Left colon (tissue), 2 donors: ENCODE measurements at places on chromosomes 3 and 15.

DNA sequence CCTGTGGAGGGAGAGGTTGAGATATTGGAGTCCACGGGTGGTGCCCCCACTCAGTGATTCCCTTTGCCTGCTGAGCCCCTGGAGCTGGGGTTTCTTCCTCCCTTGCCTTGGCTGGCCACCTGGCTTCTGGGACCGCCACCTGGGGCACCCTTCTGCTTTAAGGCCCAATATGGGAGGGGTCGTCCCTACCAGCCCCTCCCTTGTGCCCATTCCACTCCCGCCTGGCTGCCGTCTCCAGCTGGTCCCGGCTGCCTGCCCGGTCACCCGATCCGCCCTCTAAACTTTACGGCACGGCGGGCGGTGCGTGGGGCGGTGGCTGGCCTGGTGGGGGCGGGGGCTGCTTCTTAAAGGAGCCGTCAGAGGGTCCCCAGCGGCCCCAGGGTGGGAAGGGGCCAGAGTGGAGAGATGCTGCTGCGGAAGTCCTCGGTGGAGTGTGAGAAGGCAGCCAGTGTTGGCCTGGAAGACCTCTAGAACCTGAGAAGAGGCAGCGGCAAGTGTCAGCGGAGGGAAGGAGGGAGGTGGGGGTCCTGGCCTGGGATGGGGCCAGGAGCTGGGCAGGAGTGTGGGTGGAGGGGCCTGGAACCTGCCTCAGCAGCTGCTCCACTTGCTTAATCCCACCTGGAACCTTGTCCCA, 1.6 kb upstream of the SEMA3B start:
- DNase-seq: peak; percentile 75

DNA sequence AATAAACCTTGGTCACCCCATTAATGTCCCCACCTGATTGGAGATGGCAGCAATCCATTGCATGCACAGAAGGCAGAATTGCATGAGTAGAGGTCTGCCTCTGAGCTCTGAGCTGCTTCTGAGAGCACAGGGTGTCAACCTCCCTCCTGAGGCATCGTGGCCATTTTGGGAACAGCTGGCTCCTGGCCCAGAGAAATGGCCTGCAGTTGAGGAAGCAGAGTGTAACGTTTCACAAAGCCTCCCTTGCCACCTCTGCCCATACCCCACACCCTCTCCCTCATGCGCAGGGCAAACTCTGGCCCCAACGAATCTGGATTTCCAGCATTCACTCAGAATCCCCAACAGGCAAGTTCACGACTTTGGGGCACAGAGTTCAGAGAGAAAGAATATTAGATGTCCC, 198.9 kb downstream of the ADAMTS9 start:
- no peak for DNase-seq

DNA sequence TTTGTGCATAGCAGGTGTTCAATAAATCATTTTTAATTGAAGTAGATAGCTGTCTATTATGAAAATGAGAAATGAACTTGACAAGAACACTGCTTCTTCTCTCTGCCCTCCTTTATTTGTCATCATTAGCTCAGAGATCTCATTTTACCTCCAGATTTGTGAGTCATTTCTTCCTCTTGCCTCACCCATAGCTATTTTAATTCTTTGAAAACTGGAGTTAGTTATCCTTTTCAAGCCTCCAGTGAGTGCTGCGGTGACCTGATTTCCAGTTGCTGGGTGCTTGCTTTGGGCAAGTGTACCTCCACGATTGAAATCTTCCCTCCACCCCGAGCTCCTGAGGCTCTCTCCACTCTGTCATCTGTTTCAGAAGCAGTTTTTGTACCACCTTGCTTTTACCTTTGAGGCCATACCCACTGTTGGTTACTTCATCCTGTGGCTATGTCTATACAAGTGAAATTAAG, 114.6 kb downstream of the NFKBIZ start:
- no peak for DNase-seq

- no peak for DNase-seq
Measured at GRCh38 chr3:46936733-46937250, 39.8 kb downstream of the CCDC12 start.

GRCh38 chr3:64399205-64399800, 174.0 kb upstream of the PRICKLE2 start:
- DNase-seq: no peak

- DNase-seq: no peak
Measured at GRCh38 chr15:59918994-59919951, 84.8 kb upstream of the FOXB1 start.

DNA sequence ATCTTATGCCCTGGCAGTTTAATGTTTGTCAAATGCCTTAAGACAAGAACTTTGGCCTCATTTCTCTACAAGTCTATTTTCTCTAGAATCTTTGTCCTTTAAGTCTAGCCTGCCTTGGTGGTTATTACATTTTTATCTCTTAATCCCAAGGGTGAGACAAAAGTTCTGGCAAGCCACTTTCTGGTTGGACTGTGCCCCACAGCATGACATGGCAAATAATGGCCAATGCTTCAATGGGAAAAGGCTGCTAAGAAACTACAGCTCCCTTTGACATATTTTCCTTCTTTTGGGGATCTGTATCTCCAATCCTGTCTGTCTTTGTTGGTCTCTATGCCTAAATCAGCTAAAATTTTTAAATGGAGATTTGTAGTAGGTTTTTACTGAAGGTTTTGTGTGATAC, 181.6 kb upstream of the MBNL1 start:
- no peak for DNase-seq

- DNase-seq: no peak
Measured at GRCh38 chr3:167864552-167864874, 129.0 kb downstream of the SERPINI1 start.

DNA sequence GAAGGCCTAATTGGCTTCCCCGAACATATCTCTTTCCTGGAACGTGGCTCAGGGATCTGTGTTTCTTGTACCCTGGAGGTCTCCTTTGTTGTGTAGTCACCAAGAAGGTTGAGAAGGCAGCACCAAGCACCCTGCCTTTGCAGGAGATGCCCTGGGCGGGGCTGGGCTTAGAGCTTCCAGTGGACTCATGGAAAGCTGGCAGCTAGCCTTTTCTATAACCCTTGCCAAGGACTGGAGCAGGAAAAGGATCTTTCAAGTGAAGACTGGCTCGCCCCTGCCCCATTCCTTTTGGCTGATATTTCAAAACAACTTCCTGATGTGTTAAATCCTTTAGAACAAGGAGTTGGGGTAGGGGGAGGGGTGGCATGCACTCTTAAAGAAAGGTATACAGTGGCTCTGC, 58.9 kb upstream of the EPHA6 start:
- no peak for DNase-seq

DNA sequence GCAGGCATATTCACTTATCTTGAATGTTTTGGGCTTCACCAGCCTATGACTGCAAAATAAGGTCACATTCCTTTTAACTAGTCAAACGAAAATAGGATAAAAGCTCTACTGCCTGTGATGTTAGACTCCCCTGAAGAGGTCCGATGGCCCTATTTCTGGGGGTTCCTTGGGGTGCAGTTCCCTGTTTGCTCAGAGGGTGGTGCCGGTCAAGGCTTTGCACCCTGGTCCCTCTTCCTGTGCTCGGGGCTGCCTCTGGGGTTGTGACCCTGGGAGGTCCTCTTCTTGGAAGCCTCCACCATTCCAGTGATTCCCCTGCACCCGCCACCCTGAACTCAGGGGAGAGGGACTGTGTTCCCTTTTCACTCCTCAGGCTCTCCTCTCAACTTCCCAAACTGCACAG, 86.7 kb upstream of the ANKRD34C start:
- no peak for DNase-seq

DNA sequence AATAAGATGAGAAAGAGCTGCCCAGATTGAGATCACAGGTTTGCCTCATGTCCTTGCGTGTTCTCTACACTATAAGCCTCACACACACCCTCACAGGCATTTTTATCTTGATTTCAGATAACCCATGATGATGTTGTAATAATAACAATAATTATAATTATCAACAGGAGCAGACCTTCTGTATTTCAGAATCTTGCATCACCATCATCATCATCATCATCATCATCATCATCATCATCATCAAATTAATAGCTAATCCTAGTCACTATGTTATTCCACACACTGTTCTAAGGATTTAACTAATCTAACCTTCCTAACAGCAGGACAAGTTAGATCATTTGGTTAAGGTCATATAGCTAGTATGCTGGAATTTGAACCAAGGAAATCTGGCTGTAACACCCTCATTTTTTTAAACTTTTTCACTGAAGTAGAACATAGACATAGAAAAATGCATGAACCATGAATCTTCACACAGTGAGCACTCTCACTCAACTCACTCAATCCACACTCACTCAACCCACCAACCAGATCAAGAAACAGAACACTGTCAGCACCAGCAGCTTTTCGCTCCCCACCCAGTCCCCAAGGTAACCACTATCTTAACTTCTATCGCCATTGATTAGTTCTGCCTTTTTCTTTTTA, 1.8 kb upstream of the SH2D7 start:
- DNase-seq: no peak

DNA sequence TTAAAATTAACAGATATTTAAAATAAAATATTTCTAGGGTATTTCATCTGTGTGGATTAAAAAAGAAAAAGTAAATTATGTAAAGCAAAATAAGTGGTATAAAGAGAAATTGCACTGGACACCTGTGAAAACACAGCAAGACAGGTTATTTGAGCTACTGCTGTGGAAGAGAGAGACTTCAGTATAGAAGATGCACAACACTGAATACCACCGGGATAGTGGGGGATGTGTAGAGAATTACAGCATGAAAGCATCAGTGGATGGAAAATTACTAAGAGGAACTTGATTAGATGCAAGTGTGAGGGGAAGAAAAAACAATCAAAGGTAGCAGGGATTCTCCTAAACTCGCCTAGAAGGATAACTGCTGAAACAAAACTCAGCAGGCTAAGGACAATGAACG, 1242.5 kb upstream of the GBE1 start:
- no peak for DNase-seq

DNA sequence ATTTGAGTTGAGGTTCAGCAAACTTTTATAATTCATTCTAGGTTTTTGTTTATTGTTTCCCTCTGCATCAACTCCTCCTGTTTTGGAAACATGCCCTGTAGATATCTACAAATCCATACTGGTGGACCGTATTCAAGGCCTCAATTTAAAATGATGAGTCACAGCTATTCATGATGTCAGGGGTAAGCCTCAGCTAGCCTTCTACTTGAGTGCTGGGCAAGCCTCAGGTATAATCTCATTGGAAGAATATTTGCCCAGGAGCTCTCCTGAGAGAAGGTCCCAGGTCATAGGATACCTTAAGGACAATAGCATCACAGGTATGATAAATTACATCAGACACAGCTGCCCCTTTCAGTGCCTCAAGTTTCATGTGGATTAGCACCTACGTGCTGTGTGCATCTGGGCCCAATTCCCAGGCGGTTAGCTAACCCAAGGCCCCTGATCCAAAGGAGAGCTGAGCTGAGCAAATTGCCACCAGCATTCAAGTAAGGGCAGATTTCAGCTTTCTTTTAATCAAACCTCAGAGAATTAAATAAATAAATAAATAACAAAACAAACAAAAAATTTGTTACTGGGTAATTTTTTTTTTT, 87.5 kb downstream of the KCNMB2 start:
- DNase-seq: no peak

DNA sequence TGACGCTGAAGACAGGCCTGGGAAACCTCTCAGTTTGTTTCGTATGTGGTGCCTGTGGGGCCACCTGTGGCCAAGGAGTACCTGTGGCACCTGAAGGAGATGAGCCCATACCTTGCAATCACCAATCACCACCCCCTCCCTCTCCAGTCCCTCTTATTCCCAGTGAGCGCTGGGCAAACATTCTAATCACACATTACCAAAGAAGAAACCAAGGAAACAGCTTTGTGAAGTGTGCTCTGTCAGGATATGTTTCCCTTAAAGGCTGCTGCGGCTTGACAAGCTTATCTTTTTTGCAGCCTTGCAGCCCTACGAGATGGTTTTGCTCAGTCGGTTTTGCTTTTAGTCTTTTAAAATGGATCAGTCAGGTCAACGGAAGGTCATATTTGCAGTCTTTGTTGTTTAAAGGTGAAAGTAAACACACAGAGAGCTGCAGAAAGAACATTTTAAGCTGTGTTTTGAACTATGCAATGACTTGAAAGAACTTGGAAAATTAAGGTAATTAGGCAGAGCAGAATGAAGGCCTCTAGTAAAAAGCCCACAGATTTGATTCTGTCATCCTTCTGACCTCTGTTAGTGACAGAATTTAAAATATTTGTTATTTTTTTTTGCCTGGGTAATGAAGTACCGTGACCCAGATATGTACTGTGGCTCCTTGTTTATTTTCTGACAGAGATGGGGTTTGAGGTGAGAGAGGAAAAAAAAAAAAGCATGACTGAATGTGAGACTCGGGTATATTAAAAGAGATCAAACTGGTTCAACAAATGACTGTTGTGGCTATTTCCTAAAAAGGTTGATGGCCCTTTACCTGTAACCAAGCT, 461.4 kb downstream of the NSUN3 start:
- no peak for DNase-seq

GRCh38 chr3:87320756-87321626, 44.6 kb upstream of the POU1F1 start:
- DNase-seq: no peak

DNA sequence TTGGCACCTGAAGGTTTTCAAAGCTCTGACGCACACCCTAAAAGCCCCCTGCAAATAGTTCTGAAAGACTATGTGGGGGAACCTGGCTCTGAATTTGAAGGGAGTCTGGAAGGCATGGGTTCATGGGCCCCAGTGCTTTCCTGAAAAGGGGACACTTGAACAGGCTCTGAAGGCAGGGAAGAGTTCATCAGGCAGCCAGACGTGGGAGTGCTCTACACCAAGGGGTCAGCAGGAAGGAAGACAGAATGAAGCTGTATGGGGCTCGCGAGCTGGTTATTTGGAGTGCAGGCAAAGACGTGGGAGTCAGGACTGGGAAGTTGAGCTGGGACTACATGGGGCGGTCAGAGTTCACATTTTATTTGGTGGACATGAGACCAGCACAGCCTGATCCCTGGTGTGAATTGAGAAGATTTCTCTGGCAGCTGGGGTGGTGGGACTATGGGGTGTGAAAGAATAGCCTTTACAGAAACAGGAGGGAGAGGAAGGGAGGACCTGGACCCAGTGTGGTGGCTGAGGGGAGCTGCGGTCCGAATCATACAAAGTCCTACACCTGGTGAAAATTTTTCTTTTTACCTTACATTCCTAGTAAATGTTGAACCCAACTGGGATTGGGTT, 12.6 kb downstream of the ABHD6 start:
- DNase-seq: peak; percentile 30

GRCh38 chr3:126153695-126154360, 26.6 kb downstream of the ALDH1L1 start:
- no peak for DNase-seq

- DNase-seq: no peak
Measured at GRCh38 chr3:122255757-122256439, 69.2 kb upstream of the CSTA start.

- DNase-seq: no peak
Measured at GRCh38 chr3:172213904-172214303, 174.5 kb downstream of the FNDC3B start.

- no peak for DNase-seq
Measured at GRCh38 chr15:67865766-67866165, 25.9 kb upstream of the RNU6-1 start.
